ENCODE measurements at places on chromosomes 3 and 15.

DNA sequence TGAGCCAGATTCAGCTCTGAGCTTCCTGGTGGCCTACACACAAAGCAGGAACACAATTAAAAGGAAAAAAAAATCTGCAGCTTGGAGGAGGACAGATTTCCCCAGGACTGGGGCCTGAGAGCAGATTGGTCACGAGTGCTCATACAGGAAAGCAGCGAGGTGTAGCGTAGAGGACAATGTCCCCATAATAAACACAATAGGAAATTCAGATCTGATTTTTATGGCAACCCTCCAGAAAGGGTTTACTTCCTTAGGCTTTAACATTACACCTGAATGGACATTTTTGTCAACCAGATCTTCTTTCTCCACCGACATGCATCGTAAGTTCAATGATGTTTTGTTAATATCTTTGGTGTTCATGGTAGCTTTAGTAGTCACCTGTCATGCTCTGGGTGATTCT, 23.3 kb downstream of the SLC6A20 start:
- peak; percentile 40 for DNase-seq

- DNase-seq, result peak; percentile 80
These were observed 702 bp downstream of the ARHGEF3 start for GRCh38 chr3:56800832-56801661.

- DNase-seq, result no peak
These were observed 208.4 kb downstream of the PLOD2 start for GRCh38 chr3:145952536-145952935.

GRCh38 chr3:189557824-189558223, 73.4 kb upstream of the TP63 start:
- no peak for DNase-seq

DNA sequence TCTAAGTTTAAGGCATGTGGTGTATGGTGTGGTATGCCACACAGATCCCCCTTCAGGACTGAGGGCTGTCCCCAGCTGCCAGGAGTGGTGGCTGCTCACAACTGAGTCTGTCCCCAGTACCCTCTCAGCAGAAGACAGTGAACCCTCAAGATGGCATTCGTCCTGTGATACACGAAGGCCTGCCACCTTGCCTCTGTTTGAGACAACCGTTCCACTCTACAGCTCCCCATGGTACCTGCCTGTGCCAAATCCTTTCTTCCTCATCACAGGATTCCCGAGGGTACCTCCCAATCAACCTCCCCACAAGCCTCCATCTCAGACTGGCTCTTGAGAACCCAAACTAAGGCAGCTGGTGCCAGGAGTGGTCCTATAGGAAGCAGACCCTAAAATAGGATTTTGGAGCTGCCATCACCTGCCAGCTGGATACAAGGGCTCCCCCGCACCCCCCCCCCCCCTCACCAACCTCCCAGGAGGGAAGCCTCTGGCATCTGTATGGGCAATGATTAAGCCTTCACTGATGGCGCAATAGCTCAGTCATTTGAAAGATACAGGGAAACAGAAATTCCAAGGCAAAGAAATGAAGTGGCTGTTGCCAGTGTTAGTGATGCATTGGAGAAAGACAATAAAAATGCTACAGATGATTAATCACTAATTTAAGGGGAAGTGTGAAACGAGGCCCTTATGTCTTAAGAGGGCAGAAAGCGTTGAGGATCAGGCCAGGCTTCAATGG, 230.0 kb upstream of the LYSMD4 start:
- DNase-seq, result peak; percentile 24

DNA sequence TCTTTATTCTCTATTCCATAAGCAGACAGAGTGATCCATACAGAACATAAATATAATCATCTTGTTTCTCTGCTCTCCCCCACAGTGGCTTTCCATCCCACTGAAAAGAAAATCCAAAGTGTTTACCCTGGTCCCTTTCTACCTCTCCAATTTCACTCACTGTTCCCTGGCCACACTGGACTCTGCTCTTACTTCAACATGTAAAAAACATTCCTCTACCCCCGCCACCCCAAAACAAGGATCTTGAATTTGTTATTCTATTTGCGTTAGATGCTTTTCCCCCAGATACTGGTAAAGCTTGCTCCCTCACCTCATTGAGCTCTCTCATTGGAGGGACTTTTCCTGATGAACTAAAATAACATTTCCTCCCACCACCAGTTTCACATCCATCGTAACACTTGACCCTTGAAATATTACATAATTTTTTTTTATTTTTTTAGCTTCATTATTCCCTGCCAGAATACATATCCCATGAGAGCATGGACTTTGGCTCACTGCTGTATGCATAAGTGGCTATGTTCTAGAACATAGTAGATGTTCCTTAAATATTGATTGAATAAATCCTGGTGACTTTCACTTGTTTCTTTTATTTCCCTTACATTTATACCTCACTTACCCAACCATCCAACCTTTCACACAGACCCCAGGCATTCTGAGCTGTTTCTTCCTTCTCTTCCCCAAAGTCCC, 162.7 kb upstream of the MEIS2 start:
- DNase-seq, result no peak

- no peak for DNase-seq
These were observed 347.0 kb upstream of the ZNF385D start for GRCh38 chr3:22098021-22098420.

DNA sequence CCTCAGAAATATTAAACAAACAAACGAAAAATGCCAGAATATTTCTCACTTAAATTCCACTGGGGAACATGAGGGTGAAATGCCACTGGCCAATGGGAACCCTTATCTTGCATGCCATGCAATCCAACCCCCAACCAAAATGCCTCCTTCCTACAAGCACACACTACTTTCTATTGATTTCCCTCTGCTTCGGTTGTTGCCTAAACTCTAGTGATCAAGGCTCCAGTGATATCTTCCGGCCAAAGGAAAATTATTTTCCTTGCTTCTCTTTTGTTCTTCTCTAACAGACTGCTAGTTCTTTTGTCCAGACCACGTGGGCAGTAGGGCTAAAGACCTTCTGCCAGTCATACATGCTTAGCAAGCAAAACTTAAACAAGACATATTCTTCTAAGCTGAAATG, 115.7 kb downstream of the TMCC1 start:
- DNase-seq, result no peak

Data from activated CD8-positive, alpha-beta memory T cell treated with anti-CD3 and anti-CD28 coated beads for 24 hours (primary cell).